Right cardiac atrium (tissue), 5 donors: ENCODE measurements at places on chromosomes 13 and 19. TPM values are rescaled to one million over a fixed set of nuclear protein-coding genes. Genes with fewer than 3 reads are reported as not detected.

Gene EHD2
- total RNA-seq = 59.5 TPM

- DNase-seq = no peak
These were observed 36.5 kb downstream of the GTF2F2 start for GRCh38 chr13:45156565-45157361.

DNA sequence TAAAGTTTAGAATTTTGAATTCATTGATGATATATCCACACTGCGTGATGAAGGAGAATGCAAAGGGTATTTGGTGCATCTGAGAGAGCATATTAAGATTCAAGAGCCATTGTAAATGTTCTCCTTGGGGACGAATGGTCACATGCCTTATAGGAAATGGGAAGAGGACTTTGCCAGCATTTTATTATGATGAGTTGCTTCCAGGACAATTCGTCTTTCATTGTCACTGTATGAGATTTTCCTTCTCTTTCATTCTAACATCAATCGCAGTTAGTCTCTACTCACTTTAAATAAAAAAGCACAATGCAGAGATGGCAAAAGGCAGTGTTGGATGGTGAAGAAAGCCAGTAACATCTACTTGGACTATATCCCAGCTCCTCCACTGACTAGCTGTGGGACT, 21.4 kb downstream of the WDFY2 start:
- no peak for DNase-seq

DNA sequence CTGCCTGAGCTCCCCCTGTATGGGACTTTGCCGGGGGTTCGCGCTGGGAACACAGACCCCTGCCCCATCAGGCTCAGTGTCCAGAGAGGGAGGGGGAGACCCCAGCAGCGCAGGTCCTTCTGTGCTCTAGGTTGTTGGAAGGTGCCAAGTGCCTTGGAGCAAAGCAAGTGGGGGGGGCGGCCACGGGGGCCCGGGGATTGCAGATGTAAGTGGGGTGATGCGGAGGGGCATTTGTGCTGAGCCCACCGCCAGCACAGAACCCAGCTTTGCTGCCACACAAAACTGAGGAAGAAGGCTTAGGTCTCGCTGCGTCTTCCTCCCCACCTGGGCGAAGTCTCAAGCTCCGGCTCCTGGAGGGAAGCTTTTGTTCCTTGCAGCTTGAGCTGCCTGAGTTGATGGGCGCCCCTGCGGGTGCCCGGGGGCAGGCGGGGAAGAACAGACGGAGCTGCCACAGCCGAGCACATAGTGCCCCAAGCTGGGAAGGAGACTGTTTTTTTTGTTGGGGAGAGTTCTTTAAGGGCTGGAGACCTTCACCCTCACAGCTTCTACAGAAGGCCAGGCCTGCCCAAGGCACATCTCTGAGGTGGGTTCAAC, 1.5 kb upstream of the NTN5 start:
- no peak for DNase-seq

GRCh38 chr13:75437582-75438318, 44.2 kb downstream of the TBC1D4 start:
- DNase-seq = no peak

- no peak for DNase-seq
These were observed 33.2 kb upstream of the RFC3 start for GRCh38 chr13:33784738-33785137.

Gene DENND1C
- 0.91 TPM for total RNA-seq

DNA sequence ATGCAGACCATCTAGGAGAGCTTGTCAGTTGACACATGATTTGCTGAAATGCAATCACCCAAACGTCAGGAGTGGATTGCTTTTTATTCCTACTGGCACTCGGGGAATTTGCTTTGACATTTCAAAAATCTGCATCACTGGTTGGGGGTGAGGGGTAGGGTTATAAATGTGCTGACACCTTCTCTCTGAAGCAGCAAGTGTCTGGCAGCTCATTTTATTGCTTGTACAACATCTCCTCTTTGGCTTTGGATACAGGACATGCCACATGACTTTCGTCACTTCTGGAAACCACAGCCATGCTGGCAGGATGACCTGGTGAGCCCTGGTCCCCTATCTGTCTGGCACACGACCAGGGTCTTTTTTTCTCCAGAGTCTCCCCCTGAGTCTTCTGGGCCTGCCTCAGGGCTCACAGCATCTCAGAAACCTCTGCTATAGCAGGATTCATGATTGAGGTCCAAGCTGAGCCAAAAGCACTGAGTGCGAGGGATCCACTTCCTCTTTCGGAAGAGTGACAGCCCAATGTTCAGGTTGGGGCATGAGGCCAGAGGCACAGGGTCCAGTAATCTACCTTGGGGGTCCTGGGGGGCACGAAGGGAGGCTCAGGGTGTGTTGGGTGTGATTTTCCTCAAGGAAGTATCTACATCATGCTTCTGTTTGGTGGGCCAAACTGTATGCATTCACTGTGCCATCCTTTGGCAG, 60.1 kb downstream of the HSPH1 start:
- DNase-seq = no peak

Gene ZNF493
- 14.7 TPM for total RNA-seq

DNA sequence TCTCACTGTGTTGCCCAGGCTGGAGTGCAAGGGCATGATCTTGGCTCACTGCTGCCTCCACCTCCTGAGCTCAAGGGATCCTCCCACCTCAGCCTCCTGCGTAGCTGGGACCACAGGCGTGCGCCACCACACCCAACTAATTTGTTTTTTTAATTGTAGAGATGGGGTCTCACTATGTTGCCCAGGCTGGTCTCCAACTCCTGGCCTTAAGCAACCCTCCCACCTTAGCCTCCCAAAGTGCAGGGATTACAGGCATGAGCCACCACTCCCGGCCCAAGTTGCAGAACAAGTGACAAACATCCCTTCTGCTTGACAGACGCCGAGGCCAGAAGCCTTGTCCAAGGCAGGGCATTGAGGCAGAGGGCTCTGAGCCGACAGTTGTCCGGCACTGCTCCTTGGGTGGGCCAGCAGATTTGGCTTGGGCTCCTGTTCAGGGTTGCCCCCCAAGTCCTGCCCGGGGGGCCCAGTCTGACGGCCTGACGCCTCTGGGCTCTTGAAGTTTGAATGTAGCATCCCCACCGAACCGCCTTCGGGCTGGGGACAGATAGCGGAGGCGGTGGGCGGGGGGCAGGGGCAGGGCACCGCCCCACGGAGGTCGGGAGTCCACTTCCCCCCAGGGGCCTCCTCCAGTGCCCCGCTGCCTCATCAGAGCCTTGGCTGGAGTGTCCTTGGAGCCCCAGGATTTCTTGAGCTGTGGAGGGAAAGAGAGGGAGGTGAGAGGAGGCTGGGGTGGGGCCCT, 5.7 kb upstream of the SPACA4 start:
- no peak for DNase-seq

DNA sequence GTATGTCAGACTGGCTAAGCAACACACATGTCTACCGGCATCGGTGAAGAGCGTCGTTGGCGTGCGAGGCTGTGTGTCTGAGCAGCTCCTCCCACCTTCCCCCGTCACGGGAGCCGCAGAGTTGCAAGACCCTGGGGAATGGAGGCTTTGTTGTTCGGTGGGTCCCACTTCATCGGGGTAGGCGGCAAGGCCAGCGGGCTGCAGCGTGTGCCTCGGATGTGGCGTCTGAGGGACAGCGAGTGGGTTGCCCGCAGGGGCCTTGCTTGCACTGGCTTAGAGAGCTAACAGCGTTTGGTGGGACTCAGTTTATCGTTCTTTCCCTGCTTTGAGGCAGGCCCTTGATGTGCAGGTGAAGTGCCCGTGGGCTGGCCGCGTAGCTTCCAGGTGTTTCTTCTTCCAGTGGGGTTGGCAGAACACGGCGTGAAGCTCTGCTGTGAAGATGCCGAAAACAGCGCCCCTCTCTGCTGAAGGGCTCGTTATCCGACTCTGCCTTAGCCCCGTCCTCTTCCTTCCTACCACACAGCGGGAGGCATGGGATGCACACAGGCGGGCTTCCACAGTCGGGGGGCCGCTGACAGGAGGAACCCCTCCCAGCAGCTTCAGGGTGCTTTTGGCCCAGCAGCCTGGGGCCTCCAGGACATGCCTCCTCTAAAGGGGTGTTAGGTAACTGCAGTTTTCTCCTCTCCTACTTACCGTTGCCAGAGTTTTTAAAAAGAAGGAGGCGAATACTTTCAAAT, 85.2 kb downstream of the ATP11A start:
- no peak for DNase-seq

Gene CTXN1
- 0.24 TPM for total RNA-seq

DNA sequence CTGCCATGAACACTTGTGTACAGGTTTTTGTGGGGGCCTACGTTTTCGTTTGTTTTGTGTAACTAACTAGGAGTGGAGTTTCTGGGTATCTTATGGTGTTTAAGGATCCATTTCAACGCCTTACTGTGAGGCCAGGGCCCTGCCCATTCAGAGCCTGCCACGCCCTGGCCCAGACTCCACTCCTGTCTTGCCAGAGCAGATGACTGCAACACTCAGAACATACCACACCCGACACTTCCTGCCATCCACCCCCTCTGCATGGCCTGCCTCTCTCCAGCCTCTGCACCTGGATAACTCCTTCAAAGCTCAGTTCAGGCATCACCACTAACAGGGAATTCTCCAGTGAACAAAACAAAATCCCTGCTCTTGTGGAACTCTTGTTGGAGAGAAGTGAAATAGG, 43.2 kb downstream of the RGCC start:
- DNase-seq = no peak

Gene COL5A3
- total RNA-seq = 9.4 TPM

DNA sequence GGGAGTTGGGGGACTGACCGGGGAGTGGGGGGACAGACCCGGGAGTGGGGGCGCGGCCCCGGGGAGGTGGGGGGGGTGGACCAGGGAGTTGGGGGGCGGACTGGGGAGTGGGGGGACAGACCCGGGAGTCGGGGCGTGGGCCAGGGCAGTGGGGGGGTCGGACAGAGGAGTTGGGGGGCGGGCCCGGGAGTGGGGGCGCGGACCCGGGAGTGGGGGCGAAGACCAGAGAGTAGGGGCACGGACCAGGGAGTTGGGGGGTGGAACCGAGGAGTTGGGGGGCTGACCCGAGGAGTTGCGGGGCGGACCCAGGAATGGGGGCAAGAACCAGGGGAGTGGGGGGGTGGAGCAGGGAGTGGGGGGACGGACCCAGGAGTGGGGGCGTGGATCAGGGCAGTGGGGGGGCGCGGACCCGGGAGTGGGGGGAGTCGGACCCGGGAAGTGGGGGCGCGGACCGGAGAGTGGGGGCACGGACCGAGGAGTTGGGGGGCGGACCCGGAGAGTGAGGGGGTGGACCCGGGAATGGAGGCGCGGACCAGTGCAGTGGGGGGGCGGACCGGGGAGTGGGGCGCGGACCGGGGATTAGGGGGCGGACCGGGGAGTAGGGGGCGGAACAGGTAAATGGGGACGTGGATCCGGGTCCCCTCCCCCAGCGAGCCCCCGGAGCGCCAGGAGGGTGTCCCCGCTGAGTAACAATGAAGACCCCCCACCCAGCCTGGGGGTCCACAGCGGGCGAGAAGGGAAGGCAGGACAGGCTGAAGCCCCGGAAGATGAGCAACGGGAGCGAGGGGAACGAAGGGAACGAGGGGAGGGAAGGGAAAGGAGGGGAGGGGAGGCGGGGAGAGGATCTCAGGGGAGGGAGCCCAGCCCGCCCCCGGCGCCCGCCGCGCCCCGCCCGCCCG, 589 bp downstream of the R3HDM4 start:
- no peak for DNase-seq

DNA sequence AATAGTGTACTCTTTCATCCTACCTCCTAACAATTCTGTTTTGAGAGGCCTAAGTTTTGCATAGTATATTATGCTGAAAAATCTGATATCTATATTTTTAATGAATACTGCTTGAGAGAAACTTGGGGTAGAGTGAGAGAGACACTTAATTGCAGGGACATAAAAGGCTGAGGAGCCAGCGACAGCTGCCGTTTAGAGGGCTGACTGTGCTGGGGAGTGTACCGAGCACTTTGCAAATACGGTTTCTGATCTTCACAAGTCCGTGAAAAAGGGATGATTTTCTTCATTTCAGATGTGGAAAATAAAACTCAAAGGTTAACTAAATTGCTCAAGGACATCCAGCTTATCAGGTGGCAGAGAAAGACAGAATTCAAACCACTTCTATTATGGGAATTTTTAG, 97.4 kb downstream of the CAB39L start:
- DNase-seq = no peak

- no peak for DNase-seq
These were observed 766.1 kb upstream of the GPC6 start for GRCh38 chr13:92460479-92460878.

- no peak for DNase-seq
These were observed 59.4 kb downstream of the GPC6 start for GRCh38 chr13:93286047-93286446.

GRCh38 chr13:103638706-103639105, 572.5 kb upstream of the SLC10A2 start:
- DNase-seq = no peak

Gene LRP3
- total RNA-seq = 14.8 TPM

- no peak for DNase-seq
These were observed 136.8 kb downstream of the DCLK1 start for GRCh38 chr13:35994131-35994966.

- DNase-seq = no peak
These were observed 96.4 kb downstream of the ZDHHC20 start for GRCh38 chr13:21362741-21363140.
